Peyer's patch (tissue), 4 donors: ENCODE measurements at places on chromosomes 5 and 9. TPM values are rescaled to one million over a fixed set of nuclear protein-coding genes. Genes with fewer than 3 reads are reported as not detected.
A peak's percentile ranks its signal among the peaks of the same experiment; 100 is the strongest.

- no peak for DNase-seq
Measured at GRCh38 chr9:18472841-18473251, 1.1 kb upstream of the ADAMTSL1 start.

The SLC34A1 gene
- not detected for total RNA-seq

DNA sequence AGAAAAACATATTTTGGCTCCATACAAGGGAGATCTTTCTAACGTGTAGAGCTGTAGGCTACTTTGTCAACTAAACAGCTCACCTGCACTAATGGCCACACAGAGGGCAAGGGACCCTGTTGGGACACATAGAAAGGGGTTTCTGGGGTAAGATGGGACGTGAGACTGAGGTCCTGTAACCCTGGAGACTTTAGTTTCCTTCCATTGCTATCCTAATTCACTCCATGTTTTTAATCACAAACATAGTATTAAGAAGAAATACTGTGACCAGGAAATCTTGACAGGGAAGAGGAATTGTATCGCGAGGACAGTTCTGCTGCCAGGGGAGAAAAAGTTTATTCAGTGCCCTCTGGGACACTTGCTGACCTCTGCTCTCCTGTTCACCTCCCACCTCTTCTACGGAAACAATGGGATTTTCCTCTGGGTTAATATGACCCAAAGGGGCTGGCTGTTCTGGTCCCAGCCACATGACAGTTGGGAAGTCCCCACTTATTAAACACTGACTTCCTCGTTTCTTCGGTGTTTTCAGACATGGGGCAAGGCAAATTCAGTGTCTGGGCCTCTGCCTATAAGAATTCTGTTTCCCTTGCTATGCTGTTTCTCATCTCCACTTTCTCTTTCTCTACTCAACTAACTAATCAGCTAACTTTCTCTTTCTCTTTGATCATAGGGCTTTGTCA is 106.9 kb upstream of the SEMA6A start:
- DNase-seq: no peak

The CCL28 gene
- total RNA-seq: 12.4 TPM

The SPINK7 gene
- not detected for total RNA-seq

GRCh38 chr9:2036844-2037243 is 21.7 kb downstream of the SMARCA2 start:
- no peak for DNase-seq

DNA sequence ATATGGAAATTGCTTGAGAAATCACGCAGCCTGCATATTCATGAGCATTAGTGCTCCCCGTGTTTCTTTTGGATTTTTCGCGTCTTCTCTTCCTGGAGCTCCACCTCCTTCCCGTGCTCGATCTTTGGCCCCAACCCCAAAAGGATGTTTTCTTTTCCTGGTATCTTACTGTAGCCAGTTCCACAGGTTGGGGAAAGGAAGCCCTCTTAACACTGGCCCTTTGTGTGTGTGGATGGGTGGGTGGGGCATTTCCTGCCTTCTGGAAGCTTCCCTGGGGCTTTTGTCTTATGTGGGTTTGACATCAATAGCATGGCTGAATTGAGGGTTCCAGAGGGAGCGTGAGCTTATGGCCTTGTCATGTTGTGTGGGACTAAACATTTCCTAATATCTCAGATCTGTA is 21.9 kb downstream of the STXBP1 start:
- no peak for DNase-seq

DNA sequence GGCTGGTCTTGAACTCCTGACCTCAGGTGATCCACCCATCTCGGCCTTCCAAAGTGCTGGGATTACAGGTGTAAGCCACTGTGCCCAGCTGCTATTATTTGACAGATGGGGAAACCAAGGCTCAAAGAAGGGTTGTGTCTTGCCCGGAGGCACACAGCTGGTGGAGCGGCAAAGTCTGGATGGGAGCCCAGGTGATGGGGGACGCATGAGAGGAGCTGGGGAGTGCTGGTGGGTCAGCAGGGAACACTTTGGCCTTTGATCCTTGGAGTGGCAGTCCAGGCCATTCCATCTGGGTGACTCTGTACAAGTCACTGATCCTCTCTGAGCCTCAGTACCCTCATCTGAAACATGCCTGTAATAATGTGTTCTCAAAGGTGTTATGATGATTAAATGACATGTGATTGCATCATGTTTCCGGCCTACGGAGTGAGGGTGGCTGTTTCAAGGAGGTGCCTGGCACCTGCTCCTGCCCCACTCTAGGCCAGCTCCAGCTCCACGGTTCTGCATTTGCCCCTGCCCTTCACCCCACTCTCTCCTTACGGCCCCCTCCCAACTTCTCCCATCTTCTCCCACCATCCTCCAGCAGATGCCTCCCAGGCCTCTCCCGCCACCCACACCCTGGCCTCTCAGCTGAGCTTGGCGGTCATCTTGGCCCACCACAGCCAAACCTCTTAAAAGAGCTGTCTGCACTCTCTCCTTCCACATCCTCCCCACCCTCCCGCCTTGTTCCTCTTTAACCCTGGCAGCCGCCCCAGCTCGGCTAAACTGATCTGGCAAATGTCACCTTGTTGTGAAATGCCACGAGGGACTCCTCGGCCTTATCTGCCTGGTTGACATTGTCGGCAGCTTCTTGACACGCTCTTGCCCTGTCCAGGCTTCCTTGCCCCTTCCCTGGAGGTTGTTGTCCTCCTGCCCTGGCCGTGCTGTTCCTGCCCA is 5.5 kb upstream of the DBN1 start:
- peak; percentile 48 for DNase-seq

- DNase-seq: no peak
Measured at GRCh38 chr9:76571743-76572146, 112.8 kb downstream of the GCNT1 start.

GRCh38 chr5:131316822-131317221 is 53.0 kb downstream of the CDC42SE2 start:
- DNase-seq: no peak

The SURF4 gene
- total RNA-seq: 56.9 TPM
